ENCODE measurements at places on chromosomes 1 and 21. TPM values are rescaled to one million over a fixed set of nuclear protein-coding genes. Genes with fewer than 3 reads are reported as not detected.

Gene GPATCH2
- 1.3 TPM for polyA plus RNA-seq

Gene CD1B
- polyA plus RNA-seq: 1.3 TPM

Gene SUSD4
- polyA plus RNA-seq: 0.50 TPM

Gene TMEM81
- 0.36 TPM for polyA plus RNA-seq

Gene OR2T2
- not detected for polyA plus RNA-seq

Gene ANKRD65
- 0.04 TPM for polyA plus RNA-seq

Gene PODN
- polyA plus RNA-seq: not detected

Gene IVL
- polyA plus RNA-seq: not detected

Gene SLC1A7
- not detected for polyA plus RNA-seq

Gene TMEM61
- not detected for polyA plus RNA-seq

Gene METTL18
- 2.3 TPM for polyA plus RNA-seq

DNA sequence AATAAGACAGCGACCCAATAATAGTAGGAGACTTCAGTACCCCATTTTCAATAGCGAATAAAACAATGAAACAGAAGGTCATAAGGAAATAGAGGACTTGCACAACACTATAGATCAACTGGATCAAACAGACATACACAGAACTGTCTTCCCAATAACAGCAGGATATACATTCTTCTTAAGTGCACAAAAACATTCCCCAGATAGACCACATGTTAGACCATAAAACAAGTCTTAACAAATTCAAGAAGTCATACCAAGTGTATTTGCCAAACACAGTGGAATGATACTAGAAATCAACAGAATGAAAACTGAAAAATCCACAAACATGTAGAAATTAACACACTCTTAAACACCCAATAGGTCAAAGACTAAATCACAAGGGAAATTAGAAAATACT is 78.0 kb downstream of the LBR start:
- DNase-seq: no peak
- H3K4me3 ChIP-seq: no peak overlapping the region
- H3K27me3 ChIP-seq: no peaks in the 10 kb centered on the region

DNA sequence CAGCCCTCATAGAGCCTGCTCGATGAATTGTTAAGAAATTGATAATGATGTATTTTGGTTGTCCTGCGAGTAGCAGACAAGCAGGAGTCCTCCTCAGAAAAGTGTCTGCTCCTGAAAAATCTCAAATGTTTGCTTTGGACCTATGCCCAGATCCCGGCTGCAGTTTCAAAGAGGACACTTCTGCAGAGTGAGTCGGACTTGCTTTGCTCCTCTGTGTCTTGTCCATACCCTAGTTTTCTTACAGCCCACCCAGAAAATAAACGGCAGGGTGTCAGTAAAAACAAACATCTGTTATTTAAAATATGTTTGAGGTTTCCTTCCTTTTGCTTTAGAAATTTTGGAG is 2.8 kb downstream of the S100A10 start:
- no peak overlapping the region for H3K4me3 ChIP-seq
- peaks cover 16% of the 10 kb centered on the region for H3K36me3 ChIP-seq
- peaks cover 70% of the 10 kb centered on the region for H3K4me1 ChIP-seq
- no peaks in the 10 kb centered on the region for H3K27me3 ChIP-seq
- peak overlapping the region; percentile 1 for H3K27ac ChIP-seq

GRCh38 chr1:10663678-10664035 is 132.8 kb downstream of the CASZ1 start:
- H3K4me1 ChIP-seq: no peaks in the 10 kb centered on the region
- H3K27me3 ChIP-seq: no peaks in the 10 kb centered on the region
- no peaks in the 10 kb centered on the region for H3K36me3 ChIP-seq
- no peak for DNase-seq

DNA sequence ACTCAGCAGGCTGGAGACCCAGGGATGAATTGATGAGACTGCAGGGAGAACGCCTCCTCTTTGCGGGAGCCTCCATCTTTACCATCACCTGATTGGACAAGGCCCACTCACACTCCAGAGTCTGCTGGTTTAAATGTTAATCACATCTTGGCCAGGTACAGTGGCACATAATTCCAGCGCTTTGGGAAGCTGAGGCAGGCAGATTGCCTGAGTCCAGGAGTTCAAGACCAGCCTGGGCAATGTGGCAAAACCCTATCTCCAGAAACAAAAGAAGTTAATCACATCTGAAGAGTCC is 121.8 kb upstream of the C1orf174 start:
- no peak overlapping the region for H3K27ac ChIP-seq
- H3K27me3 ChIP-seq: no peaks in the 10 kb centered on the region
- H3K4me1 ChIP-seq: no peaks in the 10 kb centered on the region
- H3K36me3 ChIP-seq: no peaks in the 10 kb centered on the region

DNA sequence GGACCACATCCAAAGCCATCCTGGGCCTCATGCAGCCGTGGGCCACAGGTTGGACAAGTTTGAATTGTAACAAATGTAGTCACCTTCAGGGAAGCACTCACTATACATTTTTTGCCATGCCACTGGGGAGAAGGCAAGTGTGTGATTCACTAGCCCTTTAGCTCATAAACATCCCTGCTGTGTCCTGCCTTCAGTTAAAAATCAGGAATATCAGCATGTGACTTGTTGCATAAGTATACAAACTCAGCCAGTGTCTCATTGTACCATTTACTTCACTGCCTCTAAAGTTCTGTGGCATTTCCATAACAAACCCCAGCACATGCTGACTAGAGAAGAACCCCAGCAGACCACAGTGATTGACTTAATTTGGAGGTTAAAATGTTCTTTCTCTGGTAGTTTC is 142.0 kb upstream of the C1orf105 start:
- no peak overlapping the region for H3K4me3 ChIP-seq
- no peaks in the 10 kb centered on the region for H3K36me3 ChIP-seq
- H3K27ac ChIP-seq: no peak overlapping the region
- no peaks in the 10 kb centered on the region for H3K4me1 ChIP-seq
- H3K27me3 ChIP-seq: no peaks in the 10 kb centered on the region

GRCh38 chr1:9900142-9901043 is 9.7 kb downstream of the CTNNBIP1 start:
- H3K27me3 ChIP-seq: no peaks in the 10 kb centered on the region
- H3K27ac ChIP-seq: peak overlapping the region; percentile 86
- peak; percentile 91 for DNase-seq
- peak overlapping the region; percentile 37 for H3K4me3 ChIP-seq
- H3K36me3 ChIP-seq: no peaks in the 10 kb centered on the region

DNA sequence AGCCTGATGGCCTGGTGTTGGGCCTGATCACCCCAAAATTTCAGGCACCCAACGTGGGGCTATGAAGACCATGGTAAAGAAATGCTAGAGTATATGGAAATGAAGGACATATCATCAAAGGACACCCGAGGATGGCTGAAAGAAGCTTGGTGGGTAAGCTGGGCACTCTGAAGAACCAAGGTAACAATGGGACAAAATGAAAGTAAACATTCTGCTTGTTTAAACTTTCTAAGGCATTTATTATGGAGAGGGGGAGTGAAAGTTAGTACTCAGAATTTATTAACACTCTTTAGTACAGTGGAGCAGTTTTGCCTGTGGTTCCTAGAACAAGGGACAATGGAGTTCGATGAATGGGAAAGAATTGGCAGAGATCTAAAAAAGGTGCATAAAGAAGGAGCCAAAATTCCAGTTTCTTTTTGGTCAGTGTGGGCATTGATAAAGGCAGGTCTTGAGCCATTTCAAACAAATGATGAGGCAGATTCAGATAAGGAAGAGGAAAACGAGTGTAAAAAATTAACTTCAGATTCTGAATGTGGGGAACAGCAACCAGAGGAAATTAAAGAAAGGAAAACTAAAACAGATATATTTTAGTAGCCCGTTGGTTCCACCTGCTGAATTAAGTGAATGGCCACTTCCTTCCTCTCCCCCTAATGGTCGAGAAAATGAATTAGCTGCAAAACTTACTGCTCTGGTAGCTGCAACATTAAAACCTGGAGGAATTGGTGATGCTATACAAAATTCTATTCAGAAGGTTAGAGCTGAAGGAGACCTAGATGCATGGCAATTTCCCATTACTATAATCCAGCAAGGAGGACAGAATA is 8.4 kb upstream of the PM20D1 start:
- H3K27me3 ChIP-seq: no peaks in the 10 kb centered on the region
- no peak for DNase-seq
- H3K27ac ChIP-seq: no peak overlapping the region
- no peak overlapping the region for H3K4me3 ChIP-seq

DNA sequence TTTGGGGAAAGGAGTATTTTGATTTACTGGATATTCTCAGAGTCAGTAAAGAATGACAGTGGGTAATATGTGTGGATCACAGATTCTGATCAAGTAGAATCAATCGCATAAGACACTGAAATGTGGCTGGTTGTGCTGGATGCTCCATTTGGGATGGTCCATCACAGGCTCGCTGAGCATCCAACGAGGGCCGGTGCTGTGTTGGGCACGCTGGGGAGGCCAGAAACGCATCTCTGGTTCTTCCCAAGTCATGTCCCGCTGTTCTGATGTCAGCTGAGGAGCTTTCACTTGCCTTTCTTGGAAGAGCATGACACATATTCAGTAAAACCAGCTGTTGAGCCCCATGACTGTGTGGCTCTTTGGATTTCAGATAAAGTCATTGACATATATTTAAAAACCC is 72.0 kb downstream of the UMODL1 start:
- H3K4me1 ChIP-seq: peaks cover 43% of the 10 kb centered on the region
- peak overlapping the region; percentile 40 for H3K27ac ChIP-seq
- DNase-seq: no peak
- H3K36me3 ChIP-seq: no peaks in the 10 kb centered on the region
- no peak overlapping the region for H3K4me3 ChIP-seq

- no peak overlapping the region for H3K4me3 ChIP-seq
- no peaks in the 10 kb centered on the region for H3K4me1 ChIP-seq
- H3K27ac ChIP-seq: no peak overlapping the region
Observed at GRCh38 chr1:2796890-2797740, 4.4 kb downstream of the TTC34 start.

DNA sequence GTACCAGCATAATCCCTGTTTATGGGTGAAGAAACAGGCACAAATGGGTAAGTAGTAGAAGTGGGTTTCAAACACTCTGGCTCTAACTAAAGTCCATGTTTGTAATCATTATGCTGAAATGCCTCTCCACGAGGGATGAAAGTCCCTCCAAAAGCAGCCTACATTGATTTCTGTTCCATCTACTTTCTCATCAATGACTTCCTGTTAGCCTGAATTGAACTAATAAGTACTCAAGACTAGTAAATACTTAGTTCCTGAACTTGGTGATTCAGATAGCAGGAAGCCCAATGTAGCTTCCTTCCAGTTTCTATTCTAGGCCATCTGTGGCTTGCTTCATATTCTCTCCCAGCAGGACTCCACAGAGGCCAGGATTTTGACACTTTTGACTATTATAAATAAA is 11.3 kb upstream of the BACH1 start:
- H3K27me3 ChIP-seq: no peaks in the 10 kb centered on the region
- peak; percentile 87 for DNase-seq
- H3K27ac ChIP-seq: no peak overlapping the region

DNA sequence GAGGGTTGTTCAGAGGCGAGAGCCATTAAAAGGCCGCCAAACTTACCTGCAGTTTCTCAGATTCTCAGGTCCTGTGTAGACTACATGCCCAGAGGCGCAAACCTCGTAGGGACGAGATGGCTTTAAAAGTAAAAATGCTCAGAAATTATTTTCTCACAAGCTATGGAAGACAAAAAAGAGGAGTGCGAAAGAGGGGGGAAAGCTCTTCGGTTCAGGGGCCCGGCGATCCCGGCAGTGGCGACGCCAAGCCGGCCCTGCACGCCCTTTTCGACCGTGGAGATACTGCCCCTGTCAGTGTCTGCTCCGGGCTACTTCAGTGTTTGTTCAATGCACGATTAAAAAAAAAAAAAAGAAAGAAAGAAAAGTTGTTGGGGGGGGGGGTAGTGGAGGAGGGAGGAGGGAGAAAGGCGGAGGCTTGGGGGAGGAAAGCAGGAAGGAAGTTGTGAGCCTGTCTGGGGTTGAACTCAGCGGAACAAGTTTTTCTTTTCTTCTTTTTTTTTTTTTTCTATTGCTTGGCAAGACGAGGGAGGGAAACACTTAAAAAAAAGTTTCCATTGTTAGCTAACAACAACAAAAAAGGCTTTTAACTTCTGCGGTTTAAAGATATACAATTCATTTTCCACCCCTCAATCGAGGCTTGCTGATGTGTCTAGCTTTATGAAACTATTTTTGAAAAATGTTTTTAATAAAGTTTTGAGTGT is at the start of gene ITPKB:
Gene ITPKB, minus strand, starts transcription at position 288 of the 701 bp plus-strand sequence. CDS start 1,824 bp downstream, outside the sequence.
- DNase-seq: peak; percentile 49
- H3K27me3 ChIP-seq: no peaks in the 10 kb centered on the region
- H3K4me3 ChIP-seq: peak within 1 kb of the TSS; percentile 68
- peak within 1 kb of the TSS; percentile 91 for H3K27ac ChIP-seq
- peaks cover 38% of the 10 kb centered on the region for H3K4me1 ChIP-seq
- H3K36me3 ChIP-seq: peaks cover 25% of the 10 kb centered on the region

DNA sequence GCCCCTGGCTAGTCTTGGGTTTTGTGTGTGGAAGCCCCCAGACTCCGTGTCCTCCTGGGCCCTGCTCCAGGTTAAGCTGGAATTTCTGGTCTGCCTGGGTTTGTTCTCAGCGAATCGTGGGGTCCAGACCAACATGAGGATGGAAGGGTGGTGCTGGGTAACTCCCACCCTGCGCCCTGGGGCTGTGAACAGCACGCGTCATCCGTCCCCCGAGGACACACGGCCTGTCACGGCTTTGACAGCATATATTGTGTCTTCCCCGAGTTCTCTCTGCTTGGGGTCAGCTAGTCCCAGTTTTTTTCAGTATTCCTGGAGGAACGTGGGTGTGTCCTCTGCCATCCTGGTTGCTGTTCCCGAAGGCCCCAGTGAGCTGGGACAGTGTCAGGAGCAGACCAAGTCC is 11.8 kb downstream of the GPR137B start:
- no peaks in the 10 kb centered on the region for H3K36me3 ChIP-seq
- peaks cover 12% of the 10 kb centered on the region for H3K4me1 ChIP-seq
- DNase-seq: no peak
- no peak overlapping the region for H3K27ac ChIP-seq

DNA sequence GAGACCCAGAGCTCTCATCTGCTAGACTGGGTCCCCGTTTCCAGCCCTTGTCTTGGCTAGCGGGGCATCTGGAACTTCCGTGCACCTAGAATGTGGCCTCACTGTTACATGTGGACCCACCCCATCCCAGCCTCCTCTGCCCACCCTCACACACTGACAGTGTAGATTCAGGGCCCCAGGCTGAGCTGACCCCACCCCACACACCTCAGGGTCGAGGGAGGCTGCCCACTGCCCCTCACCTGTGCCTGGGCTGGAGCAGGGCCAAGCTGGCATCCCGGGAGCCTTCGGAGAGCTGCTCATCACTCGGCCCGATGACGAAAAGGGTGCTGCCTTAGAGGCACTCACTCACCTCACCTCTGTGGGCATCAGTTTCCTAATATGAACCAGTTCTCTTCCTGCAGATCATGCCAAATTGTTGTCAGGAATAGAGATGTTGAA is 11.1 kb downstream of the ACOT11 start:
- no peaks in the 10 kb centered on the region for H3K4me1 ChIP-seq
- H3K4me3 ChIP-seq: no peak overlapping the region
- H3K27me3 ChIP-seq: no peaks in the 10 kb centered on the region
- no peak overlapping the region for H3K27ac ChIP-seq

Measured in CD14-positive monocyte (primary cell).